ENCODE measurements at places on chromosomes 13 and 19. TPM values are rescaled to one million over a fixed set of nuclear protein-coding genes. Genes with fewer than 3 reads are reported as not detected.

Gene FCGBP
- total RNA-seq, result 5.8 TPM

Gene ZBTB45
- total RNA-seq, result 7.5 TPM

Gene POSTN
- 32.7 TPM for total RNA-seq

DNA sequence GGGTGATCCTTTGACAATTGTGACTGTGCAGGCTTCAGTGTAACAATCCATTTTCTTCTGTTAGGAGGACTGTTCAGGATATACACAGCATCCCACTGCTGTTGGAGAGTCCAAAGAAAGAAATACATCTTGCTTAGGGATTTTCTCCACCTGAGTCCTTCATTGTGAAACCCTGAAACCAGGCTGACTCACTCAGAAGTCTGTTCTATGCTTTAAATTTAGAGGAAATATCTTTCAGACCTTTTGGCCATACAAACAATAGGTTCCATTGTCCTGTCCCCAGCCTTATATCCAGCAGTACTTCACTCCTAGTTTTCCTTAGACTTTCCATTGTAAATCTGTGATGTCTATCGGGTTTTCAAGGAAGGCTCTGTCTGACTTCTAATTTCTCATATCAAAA lies 379.1 kb downstream of the SUCLA2 start:
- DNase-seq, result no peak

- DNase-seq, result no peak
These were observed 848.1 kb upstream of the SLITRK1 start for GRCh38 chr13:84730376-84730775.

Measured in cerebellum (tissue), 4 donors.